ENCODE measurements at places on chromosomes 4 and X.
A peak's percentile ranks its signal among the peaks of the same experiment; 100 is the strongest.

DNA sequence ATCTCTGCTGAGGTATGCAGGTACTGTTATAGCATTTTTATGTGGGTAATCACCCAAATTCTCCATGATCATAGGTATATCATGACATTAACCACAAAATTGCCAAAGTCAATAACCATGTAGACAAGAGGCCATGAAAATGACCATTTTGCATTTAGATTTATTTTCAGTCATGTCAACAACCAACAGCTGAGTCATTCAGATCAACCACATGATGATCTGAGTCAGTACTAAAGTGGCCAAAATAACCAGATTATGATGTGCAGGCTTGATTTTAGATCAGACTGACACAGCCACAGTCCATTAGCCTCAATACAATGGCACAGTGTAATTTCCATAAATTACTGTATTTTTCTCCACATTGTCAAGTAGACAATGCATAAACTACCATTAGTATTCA lies 240.5 kb downstream of the GRIA3 start:
- DNase-seq = no peak

GRCh38 chrX:30751497-30751896 lies 98.3 kb downstream of the GK start:
- no peak for DNase-seq

GRCh38 chr4:74167585-74167984 lies 9.7 kb downstream of the MTHFD2L start:
- no peak for DNase-seq

GRCh38 chr4:98658287-98659105 lies at the start of gene TSPAN5:
TSS of gene TSPAN5 (minus strand) at chr4:98658611.
- DNase-seq = peak; percentile 86

GRCh38 chr4:83440148-83440814 lies 15.3 kb downstream of the HELQ start:
- DNase-seq = no peak

DNA sequence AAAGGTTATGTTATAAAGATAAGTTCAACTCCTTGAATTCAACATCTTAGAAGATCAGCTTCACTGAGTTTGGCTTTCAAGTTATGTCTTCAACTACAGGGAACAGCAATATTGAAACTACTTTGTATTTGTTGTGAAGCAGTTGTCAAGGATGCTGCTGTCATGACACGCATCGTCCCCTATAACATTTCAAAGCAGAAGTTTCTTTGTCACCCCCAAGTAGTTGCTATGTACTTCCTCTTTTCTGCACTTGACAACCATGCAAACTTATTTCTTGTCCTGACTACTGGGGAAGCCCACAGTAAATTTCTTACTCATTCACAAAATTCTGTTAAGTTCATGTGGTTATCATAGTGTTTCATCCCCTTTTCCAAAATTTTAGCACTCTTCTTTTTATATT lies 14.3 kb downstream of the ANTXR2 start:
- peak; percentile 59 for DNase-seq

DNA sequence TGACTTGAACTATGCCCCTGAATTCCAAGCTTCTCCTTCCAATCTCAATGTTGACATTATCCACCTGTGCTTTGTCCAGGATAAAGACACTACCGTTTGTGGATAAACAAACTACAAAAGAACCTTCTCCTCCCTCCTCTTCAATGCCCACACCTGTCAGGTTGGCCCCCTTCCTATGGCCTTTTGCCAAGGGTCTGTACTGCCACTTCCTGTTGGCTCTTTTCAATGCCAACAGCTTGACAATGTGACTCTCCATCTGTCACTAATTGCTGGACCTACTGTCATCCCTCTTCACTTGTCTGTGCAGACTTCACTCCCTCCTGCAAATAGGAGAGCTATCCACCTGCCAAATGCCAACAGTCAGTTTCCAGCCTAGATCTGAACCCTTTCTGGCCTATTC lies 35.8 kb upstream of the MID1 start:
- no peak for DNase-seq

DNA sequence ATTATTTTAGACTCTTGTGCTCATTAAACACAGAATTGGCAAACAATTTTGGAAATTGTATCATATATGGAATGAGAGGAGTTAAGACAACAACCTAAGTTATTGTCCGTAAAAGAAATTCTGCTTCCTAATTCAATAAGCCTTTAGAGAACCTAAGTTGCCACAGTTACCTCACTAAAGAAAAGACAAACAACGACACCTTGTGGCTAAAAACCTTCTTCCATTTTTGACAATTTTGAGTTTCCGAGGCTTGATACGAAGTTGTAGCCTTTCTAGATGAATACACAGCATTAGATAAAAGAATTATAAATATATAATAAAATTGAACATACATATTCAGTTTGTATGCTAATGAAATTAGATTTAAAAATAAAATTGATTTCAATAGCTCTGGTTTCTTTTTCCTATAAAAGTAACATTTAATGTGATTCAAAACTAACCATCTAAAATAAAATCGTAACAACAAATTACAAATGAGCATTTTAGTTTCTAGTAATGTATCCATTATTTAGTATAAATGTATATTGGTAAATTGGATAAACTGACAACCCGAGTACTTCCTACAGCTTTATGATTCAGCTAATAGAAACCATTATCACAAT lies 275.1 kb downstream of the GPM6A start:
- no peak for DNase-seq
